ENCODE measurements at places on chromosomes 7 and 10. TPM values are rescaled to one million over a fixed set of nuclear protein-coding genes. Genes with fewer than 3 reads are reported as not detected.

CCDC201 gene
- total RNA-seq = not detected

DNA sequence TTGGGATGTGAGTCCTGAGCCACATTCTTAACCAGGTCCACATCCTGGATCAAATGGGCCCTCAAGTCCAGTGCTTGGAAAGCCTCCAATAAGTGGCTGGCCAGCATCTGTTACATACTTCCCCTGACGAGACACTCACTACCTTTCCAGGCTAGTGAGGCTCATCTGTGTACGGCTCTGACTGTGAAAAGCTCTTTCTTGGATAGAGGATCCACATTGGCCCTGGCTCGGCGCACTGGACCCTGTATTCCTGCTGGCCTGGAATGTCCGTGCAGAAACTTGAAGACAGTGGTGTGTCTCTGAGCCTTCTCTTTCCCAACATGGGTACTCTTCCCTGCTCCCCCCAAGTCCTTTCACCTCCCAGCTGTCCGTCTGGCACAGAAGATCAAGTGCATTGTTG is 35.5 kb downstream of the MYL10 start:
- DNase-seq = peak; percentile 41

DNA sequence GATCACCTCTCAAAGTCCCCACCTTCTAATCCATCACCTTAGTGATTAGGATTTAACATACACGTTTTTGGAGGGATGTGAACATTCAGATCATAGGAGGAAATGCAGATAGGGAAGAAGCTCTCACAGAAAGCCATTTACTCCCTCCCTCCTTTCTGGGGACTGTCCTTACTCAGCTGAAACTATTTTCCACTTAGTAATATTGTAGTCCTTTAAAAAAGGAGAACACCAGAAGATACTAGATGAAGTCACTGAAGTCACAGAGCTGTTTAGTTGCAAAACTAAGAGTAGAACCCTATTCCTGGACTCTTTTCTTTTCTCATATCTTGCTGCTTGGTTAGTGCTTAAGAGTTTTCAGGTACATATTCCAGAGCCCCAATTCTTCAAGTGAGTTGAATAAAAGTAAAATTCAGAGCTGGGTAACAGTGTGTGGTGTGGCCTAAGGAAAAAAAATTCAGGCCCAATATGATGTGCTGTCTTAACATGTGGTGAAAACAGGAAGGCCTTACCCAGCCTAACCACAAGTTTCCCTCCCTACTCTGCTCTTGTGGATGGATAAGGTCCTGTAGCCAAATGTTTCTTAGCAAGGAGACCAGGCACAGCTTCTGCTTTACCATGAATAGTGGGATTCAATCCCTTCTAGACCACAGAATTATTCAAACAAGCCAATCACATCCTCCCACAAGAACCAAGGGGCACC is 135.7 kb downstream of the INHBA start:
- DNase-seq = peak; percentile 25

DNA sequence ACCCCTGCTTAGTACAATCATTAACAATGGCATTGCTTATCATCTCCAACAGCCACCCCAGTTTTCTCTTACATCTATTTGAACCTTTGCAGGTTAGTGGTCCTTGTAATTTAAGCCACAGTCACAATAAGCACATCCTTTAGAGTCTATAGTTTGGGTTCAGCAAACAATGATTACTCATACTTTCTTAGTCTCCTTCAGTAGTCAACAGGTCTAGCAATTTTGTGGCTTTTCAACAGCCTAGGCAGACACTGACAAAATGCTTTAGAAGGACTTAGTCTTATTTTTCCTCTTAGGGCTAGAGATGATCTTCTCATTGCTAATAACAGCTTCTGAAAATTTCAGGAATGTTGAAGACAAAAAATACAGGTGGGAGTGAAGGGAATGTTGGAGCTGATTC is 32.3 kb upstream of the FAM204A start:
- DNase-seq = no peak

DNA sequence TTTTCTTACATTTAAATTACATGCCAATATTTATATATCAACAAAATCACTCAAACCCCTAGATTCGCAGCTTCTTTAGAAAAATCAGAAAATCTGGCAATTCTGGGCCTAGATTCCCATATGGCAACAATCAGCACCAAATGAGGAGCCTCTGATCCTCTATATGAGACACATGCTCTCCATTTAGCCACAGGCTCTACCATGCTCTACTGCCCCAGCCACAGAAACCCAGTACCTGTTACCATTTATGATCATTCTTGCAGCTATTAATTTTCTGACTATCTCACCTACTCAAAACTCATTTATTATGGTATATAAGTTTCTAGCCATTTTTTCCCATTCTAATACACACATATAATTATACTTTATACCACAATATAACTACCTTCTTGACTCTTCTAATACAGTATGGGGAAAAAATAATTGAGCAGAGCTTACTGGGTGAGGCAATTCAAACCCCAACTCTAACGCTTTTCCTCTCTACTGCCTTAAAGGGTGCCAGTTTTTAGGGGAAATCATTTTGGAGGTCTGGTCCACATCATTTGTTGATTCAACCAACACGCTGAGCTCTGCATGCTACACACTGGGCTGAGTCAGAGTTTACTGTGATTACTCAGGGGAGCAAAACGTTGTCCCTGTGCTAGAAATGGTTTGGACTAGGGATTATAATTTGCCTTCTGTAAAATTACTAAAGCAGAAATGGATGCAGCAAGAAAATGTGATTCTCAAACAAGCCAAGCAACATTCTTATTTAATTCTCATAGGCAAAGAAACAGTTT is 11.6 kb downstream of the PDLIM1 start:
- DNase-seq = peak; percentile 85

FAM241B gene
- not detected for total RNA-seq

GRCh38 chr10:173741-174140 is 38.5 kb downstream of the ZMYND11 start:
- no peak for DNase-seq

- no peak for DNase-seq
These were observed 219.4 kb downstream of the ANK3 start for GRCh38 chr10:60170250-60170649.

KCNH2 gene
- not detected for total RNA-seq

ELAPOR2 gene
- total RNA-seq = 4.0 TPM

SLC29A3 gene
- 3.8 TPM for total RNA-seq

- DNase-seq = no peak
These were observed 112.5 kb downstream of the MAD1L1 start for GRCh38 chr7:2120251-2120660.

RARRES2 gene
- 26.1 TPM for total RNA-seq

- no peak for DNase-seq
These were observed 56.3 kb downstream of the SFMBT2 start for GRCh38 chr10:7354330-7355047.

DNA sequence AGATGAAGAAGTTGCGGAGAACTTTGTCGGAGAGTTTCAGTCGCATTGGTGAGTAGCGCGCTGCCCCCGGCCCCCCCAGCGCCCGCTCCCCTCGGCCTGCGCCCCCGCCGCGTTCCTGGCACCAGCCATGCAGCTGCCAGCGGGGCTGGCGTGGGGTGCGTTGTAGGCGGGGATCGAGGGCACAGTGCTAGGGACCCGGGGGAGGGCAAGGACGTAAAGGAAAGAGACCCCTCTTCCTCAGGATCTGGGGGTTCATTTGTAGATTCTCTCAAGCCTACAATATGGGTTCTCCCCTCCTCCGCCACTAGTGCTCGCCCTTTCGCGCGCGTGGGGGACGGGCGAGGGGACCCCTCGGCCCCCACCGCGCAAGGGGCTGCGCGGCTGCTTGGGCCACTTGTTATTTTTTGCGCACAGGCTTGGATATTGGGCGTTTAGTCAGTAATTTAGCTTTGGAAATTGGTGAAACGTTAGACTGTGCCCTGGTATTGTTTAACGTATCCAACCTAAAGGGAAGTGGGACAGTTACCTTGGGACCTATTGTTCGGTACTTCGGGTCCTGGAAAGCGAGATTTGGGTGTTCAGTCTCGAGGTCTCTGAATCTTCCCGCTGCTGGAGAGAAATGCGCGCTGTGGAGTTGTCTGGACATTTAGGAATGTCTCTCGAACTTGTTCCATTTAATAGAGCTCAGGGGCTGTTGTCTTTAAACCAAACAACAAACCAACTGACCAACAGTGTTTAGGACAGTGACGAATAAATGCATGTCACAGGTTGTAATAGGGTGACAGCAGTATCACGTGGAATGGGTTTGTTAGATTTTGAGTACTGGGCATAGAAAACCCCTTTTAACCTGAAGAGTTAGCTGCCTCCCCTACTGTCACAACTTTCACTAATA is 796 bp downstream of the CDK14 start:
- DNase-seq = peak; percentile 90

DNA sequence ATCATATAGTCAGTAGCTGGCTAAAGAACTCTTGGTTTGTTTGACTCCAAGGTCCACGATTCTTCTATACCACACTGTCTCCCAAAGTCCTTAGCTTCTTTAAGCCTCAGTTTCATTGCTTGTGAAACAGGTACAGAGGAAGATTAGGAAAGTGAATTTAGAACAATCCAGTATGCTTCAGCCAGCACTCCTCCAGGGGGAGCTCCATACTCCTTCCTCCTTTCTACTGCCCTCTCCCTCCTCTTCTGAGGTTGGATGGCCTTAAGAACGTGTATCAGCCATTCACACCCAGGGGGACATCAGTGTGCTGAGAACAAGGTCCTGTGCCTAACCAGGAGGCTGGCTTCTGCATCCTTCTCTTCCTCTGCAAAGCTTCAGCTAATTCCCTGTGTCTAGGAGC is 54.8 kb upstream of the CALD1 start:
- DNase-seq = peak; percentile 51

GRCh38 chr7:80651471-80651870 is 13.0 kb downstream of the CD36 start:
- no peak for DNase-seq

DNA sequence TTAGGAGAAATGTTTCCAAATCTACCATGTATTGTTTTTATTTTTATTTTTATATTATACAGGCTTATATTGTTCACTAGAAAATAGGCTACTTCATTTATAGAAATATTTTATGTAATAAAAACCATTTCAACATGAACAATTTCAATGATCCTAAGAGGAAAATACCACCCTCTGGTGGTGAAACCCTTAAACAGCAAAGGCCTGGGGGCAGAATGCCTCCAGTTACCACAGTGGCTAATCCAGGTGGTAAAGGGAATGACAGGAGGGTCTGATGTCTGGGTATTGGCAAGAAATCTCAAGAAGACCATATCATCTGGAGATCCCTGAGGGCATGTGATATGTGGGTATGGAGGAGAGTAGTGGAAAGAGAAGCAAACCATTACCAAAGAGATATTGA is 19.3 kb downstream of the MACC1 start:
- DNase-seq = no peak

- DNase-seq = no peak
These were observed 15.6 kb upstream of the FXYD4 start for GRCh38 chr10:43355749-43356371.

DNA sequence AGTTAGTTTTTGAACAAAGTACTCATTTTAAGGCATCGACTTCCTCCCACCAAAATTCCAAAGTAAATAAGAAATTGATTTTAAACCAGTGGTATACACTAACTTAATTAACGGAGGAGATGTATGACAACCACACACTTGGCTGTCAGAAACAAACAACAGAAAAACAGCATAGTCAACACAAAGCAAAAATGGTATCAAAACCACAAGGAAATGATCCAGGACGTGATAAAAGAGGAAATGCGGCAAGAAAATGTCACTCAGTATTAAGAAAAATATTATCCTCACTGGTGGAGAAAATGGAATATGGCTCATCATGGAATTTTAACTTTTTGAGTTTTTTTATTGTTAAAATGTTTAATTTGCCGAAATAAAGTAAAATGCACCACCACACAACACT is 17.5 kb downstream of the KIAA1549 start:
- DNase-seq = no peak

- peak; percentile 59 for DNase-seq
These were observed 181.1 kb downstream of the DNAJB6 start for GRCh38 chr7:157517782-157518513.

DNA sequence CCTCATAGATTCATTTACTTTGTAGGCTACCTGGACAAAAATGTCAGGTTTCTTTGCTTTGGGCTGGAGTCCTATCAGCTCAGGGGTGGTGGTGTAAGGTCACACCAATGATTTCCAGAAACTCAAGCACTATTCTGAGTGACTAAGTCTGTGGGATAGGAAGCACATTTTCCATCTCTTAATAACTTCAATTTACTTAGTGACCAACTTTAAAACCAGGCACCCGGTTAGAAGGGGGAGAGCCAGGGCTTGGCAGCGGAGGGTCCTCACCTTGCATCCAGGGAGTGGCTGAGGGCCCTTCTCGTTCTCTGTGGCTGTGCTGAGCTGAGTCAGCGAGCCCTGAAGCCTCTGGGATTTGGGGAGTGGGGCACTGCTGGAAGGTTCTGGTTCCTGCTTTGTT is 6.7 kb downstream of the CHST3 start:
- peak; percentile 85 for DNase-seq

DNA sequence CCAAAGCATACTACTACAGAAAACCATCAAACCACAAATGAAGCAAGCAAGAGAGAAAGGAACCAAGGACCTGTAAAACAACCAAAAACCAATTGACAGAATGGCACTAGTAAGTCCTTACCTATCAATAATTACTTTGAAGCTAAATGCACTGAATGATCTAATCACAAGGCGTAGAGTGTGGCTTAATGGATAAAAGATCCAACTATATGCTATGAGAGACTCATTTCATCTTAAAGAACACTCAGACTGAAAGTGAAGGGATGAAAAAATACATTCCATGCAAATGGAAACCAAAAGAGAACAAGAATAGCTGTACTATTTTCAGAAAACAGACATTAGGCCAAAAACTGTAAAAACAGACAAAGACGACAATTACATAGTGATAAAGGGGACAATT is 70.7 kb downstream of the CRPPA start:
- no peak for DNase-seq

DNA sequence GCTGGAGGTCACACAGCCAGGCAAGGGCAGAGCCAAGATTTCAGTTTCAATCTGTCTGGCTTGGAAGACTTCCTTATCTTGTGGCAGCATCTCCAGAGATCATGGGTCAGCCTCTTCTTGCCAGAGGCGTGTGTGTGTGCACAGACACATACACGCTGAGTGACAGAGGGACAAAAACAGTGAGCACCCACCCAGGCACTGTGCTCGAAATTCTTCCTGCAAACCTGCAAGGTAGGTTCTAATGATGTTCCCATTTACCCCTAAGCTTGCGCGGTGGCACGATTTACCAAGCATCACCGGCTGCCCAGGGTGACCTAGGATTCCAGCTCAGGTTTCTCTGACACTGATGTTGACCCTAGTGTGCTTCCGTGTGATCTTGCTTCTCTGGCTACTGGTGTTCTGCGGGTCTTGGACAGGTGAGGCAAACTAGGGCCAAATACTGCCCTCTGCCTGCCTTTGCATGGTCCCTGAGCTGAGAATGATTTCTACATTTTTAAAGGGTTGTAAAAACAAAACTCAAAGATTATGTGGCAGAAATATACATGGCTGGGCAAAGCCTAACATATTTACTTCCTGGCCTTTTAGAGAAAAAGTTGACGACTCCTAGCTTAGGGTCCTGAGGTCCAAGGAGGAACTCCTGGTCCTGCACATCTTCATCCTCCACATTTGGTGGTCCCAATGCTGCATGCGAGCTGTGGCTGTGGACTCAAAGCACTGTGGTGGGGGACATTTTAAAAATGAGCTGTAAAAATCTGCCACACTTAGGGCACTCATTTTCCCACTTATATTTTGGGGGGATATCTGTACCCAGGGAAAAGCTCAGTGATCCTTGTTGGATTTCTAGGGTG is 268.5 kb downstream of the RPS24 start:
- peak; percentile 70 for DNase-seq
